ENCODE measurements at places on chromosomes 7 and 10.
A peak's percentile ranks its signal among the peaks of the same experiment; 100 is the strongest.

GRCh38 chr10:34875061-34875460 is 60.0 kb upstream of the PARD3 start:
- no peak for DNase-seq

DNA sequence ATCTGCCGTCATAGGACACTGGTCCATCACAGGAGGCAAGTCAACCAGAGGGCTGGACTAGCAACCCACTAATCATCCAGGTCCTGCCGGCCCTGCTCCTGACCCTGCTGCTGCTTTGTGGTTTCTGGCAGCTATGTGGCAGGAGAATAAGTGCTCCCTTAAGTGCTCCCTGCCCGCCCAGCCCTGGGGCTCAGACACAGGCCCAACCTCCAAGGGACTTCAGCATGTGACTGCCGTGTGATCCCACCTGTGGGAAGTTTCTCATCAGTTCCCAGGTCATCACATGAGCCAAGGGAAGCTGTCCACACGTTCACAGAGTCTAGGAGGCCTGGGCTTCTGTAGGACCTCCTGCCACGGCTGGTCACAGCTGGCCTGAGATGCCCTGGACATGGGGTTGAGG is 34.2 kb upstream of the ZNF488 start:
- no peak for DNase-seq

DNA sequence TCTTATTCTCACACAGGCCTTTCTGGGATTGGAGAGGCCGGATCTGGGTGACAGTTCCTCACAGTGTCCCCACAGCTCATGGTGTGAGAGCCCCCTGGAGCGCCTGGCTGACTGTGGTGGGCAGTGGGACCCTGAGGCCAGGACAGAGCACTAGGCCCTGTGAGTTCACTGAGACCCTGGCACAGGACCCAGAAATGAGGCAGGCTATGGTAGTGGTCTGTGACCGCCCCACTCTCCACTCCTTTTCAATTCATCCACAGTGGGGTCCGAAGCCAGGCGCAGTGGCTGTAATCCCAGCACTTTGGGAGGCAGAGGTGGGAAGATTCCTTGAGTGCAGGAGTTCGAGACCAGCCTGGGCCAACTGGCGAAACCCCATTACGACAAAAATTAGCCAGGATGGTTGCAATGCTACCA is 95.9 kb upstream of the TNRC18 start:
- no peak for DNase-seq

DNA sequence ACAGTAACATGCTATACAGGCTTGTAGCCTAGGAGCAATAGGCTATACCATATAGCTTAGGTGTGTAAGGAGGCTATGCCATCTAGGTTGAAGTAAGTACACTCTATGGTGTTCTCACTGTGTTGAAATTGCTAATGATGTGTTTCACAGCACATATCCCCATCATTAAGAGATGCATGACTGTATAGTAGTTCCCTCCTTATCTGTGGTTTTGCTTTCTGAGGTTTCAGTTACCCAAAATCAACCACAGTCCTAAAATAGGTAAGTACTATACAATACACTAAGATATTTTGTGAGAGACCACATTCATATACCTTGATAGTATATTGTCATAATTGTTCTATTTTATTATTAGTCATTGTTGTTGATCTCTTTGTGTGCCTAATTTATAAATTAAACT is 12.7 kb downstream of the FZD1 start:
- DNase-seq = no peak

DNA sequence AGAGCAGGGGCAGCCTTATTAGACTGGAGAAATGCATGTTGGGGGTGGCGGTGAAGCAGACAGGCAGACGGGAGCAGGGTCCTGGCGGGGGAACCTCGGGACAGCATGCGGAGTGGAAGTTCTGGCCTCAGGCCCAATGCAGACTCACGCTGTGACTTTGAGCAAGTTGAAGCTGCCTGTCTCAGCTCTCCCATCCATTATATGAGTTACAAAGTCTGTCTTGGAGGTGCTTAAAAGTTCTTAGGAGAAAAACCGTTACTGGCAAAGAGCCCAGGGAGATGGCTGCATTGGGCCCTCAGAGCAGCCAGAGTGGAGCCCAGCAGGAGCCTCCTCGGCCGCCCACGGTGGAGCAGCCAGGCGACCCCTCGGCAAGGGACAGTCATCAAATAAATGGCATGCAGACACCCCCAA is 509.5 kb downstream of the PLXNA4 start:
- DNase-seq = peak; percentile 35

GRCh38 chr7:39678930-39679709 is 55.7 kb downstream of the RALA start:
- DNase-seq = peak; percentile 52

GRCh38 chr10:50216894-50217293 is 34.4 kb downstream of the ASAH2 start:
- DNase-seq = no peak

DNA sequence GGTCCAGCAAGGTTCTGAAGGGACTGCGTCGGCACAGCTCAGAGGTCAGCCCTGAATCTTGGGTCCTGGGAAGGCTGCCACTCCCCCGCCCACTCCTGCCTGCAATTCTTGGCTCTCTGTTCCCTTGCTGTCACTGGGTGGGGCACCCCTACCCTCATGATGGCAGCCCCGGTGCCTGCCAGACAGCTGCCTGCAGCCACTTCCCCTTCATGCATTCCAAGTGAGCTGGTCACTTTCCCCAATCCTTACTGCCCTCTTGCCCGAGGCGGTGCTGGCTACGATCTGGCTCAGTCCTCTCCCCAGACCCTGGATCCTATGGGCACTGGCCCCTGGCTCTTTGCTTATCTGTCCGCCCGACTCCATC is 14.2 kb downstream of the MYL10 start:
- peak; percentile 60 for DNase-seq

GRCh38 chr10:59907918-59908807 is 1.8 kb upstream of the CCDC6 start:
- DNase-seq = peak; percentile 73

DNA sequence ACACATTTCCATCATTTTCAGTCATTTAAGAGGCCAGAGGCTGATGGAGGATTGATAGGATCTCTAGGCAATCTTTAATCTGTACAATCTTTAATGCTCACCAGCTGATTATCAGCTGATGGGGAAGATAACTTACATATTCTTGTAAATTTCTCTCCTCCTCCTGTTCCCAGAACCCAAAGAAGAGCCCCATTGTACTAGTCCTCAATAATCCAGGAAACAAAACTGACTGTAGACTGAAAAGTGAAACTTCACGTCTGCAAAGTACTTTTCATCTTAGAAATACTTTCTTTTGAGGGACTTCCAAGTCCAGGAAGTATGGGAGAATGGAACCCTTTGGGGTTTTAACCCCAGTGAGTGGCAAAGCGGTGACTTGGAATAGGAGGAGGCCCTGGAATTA is 283.3 kb downstream of the FRMD4A start:
- peak; percentile 41 for DNase-seq

DNA sequence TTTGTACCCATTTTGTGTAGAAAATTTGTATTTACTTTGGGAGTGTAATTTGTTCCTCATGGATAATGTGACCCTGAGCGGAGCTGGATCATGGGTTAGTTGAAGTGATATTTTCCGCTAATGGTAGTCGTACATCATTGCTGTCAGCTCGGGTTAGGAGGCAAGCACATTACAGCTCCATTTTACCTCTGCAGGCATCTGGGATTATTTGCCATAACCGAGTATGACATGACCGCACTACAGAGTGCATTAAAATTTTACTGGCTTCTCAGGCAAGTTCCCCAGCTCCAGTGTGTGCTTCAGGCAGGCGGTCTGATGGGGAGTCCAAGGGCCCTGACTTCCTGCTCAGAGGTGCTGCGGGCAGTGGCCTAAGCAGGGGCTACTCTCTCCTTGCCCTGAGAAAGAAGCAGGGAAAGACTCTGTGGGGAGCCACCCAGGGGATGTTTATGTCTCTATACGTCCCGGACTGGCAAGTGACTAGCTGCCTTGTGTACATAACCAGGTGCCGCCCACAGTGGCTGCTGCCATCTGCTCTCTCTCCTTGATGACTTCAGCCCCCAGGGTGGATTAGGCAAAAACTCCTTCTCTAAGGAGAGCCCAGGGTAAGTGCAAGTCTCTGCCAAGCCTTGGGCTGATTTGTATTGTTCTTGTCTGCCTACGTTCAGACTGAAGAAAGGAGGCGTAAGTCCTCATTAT is 685.3 kb upstream of the GALNT17 start:
- DNase-seq = no peak

DNA sequence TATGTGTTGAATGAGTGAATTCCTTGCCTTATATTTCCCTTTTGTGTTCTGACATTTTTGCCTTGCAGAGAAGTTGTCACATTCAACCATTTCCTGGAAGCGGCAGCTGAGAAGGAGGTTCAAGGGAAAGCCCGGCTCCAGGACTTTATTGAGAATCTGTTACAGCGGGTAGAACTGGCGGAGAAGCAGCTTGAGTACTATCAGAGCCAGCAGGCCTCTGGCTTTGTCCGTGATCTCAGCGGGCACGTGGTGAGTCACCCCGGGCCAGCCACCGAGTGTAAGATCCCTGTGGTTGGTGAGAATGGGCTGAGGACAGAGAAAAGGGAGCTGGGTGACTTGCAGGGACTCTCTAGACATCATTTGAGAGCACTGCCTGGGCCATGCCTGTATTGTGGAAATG is 14.2 kb downstream of the ZNF365 start:
- no peak for DNase-seq

GRCh38 chr10:129888784-129889616 is 75.1 kb downstream of the EBF3 start:
- peak; percentile 47 for DNase-seq

- no peak for DNase-seq
Measured at GRCh38 chr7:151388430-151388829, 21.4 kb downstream of the WDR86 start.

DNA sequence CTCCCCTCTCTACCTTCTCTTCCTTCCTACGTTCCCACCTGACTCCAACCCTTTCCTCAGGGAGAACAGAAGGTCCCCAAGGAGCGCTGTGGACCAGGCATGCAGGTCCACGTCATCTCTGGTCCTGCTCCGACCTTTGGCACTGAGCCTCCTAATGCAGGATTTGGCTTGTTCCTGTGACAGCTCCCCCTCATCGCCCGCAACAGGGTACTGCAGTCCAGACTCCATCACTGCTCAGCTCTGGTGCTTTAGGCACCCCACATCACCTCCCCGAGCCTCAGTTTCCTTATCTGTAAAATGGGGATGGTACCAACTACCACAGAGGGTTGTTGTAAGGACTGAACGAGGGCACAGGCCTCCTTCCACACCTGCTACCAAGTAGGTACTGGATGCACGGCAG is 54.6 kb downstream of the FHIP2A start:
- no peak for DNase-seq

DNA sequence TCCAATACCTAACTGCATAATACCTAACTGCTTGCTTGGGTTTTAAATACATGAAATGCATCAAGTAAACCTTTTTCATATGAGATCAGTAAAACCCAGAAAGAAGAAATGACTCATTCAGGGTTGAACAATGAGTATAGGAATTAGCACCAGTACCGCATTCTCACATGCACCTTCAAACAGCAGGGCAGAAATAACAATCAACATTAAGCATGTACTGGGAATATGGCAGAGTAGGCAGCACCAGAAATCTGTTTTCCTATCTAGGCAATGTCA is 850.3 kb upstream of the SORCS1 start:
- no peak for DNase-seq

- no peak for DNase-seq
Measured at GRCh38 chr10:48503293-48503911, 101.5 kb downstream of the ARHGAP22 start.

DNA sequence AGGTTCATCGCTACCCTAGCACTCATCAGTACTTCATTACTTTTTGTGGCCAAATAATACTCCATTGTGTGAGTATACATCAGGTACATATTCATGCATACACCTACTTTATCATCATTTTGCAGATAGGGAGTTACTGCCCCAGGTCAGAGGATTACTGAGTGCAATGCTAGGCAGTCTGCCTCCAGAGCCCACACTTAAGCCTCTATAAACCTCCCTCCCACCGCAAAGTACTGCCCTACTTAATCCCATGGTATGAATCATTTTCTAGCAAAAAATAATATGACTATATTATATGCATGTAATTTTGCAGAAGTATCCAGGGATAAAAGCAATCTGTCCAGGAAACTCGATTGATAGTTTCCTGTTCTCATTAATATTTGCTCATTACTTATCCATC is 194.3 kb downstream of the GRID1 start:
- DNase-seq = no peak

DNA sequence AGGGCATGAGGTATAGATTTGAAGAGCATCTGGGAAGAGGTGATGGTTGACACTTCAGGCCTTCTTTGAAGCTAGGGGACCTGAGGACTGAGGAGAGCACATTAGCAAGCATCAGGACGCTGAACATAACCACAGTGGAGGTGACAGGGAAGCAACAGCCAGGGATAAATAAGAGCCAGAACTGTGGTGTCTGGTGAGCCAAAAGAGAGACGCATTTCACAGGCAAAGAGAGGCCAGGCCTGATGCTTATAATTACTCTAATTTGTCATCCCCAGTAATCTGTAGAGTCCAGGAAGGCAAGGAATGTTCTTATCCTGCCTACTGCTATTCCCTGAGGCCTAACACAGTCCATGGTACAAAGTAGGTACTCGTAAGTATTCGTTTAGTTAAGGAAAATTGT is 10.4 kb upstream of the FAS start:
- no peak for DNase-seq

GRCh38 chr10:33669904-33670303 is 335.4 kb upstream of the NRP1 start:
- no peak for DNase-seq

DNA sequence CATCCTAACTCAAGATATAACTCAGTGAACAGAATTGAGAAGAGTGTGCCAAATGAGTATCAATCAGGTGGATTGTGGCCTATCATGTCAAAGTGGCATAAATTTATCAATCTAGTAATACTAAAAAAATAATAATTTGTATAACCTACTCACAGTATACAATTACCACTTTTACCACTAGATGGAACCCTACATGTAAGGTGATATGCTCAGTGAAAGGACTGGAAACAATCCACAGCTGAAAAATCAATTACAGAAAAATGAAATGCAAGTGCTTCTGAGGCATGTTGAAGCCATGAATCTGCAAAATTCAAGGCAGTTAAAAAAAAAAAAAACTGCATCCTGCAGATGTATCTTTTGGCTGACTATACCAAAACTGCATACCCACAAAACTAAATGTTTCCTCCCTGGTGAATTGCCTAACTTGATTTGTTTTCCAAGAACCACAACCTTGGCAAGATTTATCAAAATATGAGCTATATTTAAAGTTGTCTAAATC is 13.9 kb downstream of the ARHGAP19 start:
- DNase-seq = peak; percentile 82

DNA sequence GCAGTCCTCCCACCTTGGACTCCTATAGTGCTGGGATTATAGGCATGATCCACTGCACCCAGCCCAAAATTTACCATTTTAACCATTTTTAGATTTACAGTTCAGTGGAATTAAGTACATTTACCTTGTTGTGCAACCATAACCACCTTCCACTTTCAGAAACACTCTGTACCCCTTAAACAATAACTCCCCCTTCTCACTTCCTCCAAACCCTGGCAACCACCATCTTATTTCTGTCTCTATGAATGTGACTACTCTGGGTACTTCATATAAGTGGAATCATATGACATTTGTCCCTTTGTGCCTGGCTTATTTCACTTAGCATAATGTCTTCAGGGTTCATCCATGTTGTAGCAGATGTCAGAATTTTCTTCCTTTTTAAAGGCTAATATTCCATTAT is 33.6 kb downstream of the SUFU start:
- DNase-seq = no peak

- no peak for DNase-seq
Measured at GRCh38 chr10:104875561-104875960, 234.5 kb downstream of the SORCS3 start.
